ENCODE measurements at places on chromosomes 5 and 9.

DNA sequence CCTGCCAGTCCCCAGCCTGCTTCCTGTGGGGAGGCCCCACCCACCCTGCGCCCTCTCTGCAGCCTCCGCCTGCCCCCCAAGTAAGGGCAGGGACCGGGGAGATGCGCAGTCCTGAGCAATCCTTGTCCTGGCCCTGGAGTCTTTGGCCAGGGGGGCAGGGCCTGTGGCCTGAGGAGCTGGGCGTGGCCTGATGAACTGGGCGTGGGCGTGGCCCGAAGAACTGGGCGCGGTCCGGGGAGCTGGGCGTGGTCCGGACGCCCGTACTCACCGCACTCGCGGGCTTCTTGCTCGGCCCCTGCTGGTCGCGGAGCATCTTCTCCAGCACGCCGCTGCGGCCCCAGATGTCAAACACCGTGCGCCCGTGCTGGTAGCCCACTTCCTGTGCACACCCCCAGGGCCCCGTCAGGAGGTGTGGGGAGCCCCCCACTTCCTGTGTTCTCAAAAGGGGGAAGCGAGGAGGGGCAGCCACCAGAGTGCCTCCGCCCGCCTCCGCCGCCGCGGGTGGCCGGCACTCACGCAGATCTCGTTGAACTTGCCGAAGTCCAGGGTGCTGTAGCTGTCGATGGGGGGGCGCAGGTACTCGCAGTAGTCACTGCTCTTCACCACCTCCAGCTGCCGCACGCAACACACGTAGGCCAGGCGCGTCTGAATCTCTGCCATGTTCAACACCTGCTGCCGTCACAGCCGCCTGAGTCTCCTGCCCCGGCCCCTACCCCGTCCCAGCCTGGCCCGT, 2.7 kb upstream of the NSMF start:
- DNase-seq, result peak; percentile 49

GRCh38 chr5:173094012-173094661, 38.0 kb downstream of the CREBRF start:
- DNase-seq, result no peak

- peak; percentile 43 for DNase-seq
Measured at GRCh38 chr5:138035605-138036537, 3.0 kb upstream of the FAM13B start.

DNA sequence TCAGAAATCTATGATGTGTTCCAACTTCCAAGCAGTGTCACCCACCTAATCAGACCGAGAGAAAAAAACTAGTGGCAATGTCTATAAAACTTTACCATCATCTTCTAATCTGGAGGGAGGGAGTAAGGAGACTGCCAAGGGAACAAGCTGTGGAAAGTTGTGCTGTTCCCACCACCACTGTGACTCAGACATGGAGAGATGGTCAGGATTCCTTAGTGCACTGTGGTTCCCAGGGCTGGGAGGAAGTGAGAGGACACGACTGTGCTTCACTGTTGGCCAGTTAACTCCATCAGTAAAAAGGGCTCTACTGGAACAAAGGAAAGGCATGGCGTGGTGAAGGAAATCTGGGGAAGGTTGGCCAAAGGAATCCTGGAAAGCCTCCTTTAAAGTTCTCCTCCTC, 18.8 kb downstream of the TICAM2 start:
- no peak for DNase-seq

DNA sequence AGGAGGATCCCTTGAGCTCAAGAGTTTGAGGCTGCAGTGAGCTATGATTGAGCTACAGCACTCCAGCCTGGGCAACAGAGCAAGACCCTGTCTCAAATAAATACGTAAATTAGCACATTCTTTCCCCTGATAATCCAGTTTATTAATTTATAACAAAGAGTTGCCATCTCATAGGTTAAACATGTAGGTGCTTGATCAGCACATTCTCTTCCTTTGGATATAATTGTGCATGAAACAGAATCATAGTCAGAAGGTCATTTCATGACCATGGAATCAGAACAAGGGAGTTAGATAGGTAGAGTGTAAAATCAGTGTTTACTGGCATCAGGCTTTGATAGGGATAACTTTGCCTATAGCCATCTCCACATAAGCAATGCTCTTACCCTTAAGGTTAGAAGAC, 43.0 kb upstream of the KIAA1958 start:
- no peak for DNase-seq

GRCh38 chr9:18717759-18718158, 243.8 kb downstream of the ADAMTSL1 start:
- DNase-seq, result no peak

DNA sequence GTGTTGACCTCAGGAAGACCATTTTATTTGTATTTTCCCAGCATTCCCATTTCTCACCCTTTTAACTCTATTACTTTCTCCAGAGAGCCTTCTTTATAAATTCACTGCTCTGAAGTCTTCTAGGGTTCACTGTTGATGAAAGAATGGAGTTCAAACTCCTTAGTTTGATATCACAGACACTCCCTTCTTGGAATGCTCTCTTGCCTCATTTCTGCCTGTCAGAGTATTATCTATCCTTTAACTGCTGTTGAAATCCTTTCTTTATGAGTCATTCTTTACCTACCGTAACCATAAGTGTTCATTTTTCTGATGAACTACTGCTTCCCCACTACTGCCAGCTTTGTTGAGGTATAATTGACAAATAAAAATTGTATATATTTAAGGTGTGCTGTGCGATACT, 4.3 kb downstream of the RIC1 start:
- no peak for DNase-seq

- DNase-seq, result no peak
Measured at GRCh38 chr9:133304158-133304470, 29.1 kb upstream of the ABO start.

GRCh38 chr5:119218830-119219782, 136.7 kb upstream of the TNFAIP8 start:
- no peak for DNase-seq

DNA sequence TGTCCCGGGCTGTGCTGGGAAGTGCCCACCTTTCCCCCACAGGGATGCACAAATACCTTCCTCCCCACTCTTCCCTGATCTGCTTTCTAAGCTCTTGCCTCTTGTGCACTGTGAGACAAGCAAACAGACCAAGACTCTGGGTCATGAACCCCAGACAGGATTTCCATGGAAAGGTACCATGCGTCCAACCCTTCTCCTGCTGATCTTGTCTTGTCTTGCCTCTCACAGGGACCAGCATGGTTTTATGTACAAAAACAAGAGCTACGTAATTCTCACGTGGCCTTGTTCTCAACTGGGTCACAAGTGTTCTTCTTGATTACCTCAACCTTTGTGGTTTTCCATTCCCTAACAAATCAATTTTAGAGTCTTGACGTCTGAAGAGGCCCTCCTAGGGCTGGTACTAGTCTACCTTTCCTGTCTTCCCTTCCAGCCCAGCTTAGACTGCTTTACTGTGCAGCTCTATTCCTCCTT, 176.5 kb upstream of the MAP3K1 start:
- DNase-seq, result no peak

DNA sequence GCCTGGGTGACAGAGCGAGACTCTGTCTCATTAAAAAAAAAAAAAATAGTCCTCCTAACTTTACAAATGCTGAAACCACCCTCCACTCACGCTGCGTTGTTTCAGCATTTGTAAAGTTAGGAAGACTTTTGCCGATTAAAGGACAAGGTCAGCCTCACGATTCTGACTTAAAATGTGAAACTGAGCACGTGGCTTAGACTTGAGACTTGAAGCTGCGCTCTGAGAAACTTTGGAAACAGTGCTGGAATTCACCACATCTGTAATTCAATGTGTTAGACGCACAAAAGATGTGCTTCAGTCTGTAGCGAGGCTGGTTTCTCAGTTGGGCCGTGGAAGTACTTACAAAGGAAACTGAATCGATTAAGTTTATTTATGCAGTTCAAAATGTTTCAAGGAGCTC, 25.0 kb upstream of the LAMC3 start:
- DNase-seq, result no peak

GRCh38 chr9:8564960-8565359, 765.4 kb upstream of the DMAC1 start:
- DNase-seq, result no peak

DNA sequence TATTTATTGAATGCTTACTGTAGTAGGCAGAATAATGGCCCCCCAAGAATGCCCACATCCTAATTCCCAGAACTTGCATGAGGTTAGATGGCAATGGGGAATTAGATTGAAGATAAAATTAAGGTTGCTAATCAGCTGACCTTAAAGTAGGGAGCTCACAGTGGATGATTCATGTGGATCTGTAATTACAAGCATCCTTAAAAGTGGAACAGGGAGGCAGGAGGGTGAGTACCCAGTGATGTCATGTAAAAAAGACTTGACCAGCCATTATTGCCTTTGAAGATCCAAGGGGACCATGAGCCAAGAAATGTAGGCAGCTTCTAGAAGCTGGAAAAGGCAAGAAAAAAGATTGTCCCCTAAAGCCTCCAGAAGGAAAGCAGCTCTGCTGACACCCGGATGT, 71.4 kb downstream of the GABBR2 start:
- DNase-seq, result no peak

DNA sequence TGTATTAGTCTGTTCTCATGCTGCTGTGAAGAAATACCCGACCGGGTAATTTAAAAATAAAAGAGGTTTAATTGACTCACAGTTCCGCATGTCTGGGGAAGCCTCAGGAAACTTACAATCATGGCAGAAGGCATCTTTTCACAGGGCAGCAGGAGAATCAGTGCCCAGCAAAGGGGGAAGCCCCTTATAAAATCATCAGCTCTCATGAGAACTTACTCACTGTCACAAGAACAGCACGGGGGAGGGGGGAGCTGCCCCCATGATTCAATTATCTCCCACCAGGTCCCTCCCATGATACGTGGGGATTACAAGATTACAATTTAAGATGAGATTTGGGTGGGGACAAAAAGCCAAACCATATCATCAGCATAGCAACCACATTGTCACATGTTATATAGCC, 102.5 kb downstream of the GPBP1 start:
- no peak for DNase-seq

- DNase-seq, result no peak
Measured at GRCh38 chr5:42648915-42649314, 107.7 kb upstream of the CCDC152 start.

DNA sequence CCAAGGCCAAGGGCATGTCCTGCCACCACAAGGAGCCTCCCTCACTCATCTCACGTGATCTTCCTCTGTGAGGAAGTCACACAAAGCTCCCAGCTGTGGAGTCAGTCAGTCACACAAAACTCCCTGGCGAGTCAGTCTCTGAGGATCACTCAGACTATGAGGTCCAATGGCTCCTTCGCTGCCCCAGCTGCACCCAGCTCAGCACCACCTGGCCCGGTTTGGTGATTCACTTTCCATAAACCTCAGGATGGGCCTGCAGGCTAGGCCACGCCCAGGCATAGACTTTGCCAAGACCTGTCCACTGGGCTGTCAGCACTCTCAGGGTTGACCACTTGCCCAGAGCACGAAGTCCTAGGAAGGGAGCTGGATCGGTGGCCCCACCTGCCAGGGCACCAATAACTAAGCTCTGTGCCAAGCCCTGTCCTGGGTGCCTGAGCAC, 233.8 kb downstream of the HSPA4 start:
- no peak for DNase-seq

DNA sequence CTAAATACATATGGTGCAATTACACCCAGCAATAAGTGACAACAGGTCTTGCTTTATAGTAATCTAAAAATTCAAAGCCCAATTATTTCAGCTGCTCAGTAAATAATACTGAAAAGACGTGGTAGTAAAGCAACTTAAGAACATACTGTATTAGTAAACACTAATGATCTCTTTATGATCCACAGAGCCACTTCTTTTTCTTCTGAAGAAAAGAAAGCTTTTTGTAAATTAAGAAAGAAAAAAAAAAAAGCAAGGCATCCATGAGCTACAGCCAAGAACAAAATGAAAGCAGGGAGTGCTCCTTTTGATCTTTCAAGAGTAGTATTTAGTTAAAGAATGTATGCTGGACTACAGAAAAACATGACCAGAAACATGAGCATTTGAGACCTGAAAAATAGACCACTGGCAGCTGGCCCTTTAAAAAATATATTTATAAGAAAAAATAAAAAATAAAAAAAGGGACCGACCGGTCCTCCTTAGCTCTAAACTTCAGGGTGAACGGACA, 348.7 kb downstream of the GLIS3 start:
- no peak for DNase-seq

DNA sequence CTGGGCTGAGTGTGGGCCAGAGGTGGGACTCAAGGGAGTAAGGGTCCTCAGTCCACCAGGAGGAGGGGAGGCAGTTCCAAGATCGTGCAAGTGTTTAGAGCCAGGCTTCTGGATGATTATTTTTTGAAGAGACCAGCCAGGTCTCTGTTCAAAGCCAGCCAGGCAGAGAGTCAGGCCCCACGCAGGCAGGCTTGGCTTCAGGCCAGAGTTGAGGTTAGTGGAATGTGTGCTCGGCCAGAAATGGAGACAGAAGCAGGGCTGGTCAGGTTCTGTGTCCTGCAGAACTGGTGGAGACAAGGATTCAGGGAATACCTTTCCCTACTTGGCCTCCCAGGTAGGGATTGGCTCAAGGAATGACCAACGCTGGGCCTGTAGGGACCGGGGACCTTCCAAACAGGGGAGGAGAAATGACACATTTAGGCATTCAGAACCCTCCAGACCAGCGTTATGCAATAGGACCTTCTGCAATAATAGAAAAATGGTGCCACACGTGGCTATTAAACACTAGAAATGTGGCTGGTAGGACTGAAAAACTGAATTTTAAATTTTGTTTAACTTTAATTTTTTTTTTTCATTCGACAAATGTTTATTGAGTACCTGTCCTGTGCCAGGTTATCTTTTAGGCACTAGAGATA, 106.2 kb downstream of the CMYA5 start:
- DNase-seq, result no peak

- DNase-seq, result no peak
Measured at GRCh38 chr9:97559111-97559514, 57.6 kb downstream of the TMOD1 start.

- peak; percentile 39 for DNase-seq
Measured at GRCh38 chr9:89448381-89448780, 49.5 kb downstream of the SEMA4D start.

GRCh38 chr5:124849774-124850173, 103.3 kb upstream of the ZNF608 start:
- DNase-seq, result no peak

DNA sequence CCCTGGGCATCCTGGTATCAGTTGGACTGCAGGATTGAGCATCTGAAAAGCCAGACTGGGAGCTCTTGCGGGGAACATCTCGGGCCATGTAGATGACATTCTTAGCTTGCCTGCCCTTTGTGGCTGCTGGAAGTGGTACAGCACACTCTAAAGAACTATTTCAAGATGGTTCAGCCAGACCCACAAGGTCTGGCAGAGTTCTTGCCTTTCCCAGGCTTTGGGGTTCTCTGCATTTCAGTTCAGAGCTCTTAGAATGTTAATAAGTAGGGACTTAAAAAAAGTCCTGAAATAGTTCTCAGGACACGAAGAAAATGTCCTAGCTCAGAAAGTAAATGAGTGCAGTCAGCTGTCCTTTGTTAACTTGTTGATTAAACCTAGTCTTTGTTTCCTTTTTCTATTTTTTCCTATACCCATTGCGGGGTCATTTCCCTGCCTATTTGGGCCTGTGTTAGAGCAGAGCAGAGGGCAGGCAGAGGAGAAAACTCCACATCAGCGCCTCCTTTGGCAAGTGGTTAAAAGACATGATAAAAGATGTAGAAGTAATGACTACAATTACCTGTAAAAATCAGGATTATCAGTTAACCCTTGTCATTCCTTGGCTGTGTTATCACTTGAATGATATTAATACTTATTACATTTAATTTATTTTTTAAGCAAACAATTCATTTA, 291.5 kb downstream of the ZSWIM6 start:
- no peak for DNase-seq
